ENCODE measurements at places on chromosomes 12 and 14.

GRCh38 chr12:95571369-95571768 lies 20.1 kb upstream of the USP44 start:
- DNase-seq, result no peak

GRCh38 chr12:97131220-97131981 lies 224.3 kb downstream of the NEDD1 start:
- no peak for DNase-seq

GRCh38 chr14:105739331-105740102 lies 213.1 kb downstream of the TMEM121 start:
- DNase-seq, result no peak

DNA sequence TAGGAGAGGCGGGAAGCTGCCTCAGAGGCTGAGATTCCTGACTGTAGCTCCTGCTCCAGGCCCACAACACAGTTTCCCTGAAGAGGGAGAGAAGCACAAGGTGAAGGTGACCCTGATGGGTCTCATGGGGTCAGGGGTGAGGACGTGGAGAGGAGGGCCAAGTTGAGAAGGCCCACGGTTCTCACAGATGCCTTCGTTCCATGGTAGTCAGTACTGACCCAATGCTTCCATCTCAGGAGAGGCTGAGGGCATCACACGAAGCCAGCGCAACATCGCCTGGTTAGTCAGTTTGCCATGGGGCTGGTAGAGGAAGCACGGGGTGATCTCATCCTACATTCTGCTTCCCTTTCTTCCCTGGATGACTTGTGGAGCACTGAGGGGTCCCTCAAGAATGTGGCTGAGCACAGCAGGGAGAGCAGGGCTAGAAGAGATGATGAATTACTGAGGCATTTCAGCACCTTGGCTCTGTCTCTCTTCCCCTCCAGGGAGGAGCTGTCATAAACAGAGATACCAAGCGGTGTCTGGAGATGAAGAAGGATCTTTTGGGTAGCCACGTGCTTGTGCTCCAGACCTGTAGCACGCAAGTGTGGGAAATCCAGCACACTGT lies 51.9 kb downstream of the GALNT8 start:
- DNase-seq, result no peak

- no peak for DNase-seq
Measured at GRCh38 chr14:102975662-102976061, 53.2 kb downstream of the AMN start.

- DNase-seq, result no peak
Measured at GRCh38 chr14:53151523-53152183, 1.5 kb downstream of the DDHD1 start.

GRCh38 chr12:130992979-130993538 lies 39.4 kb downstream of the ADGRD1 start:
- no peak for DNase-seq

DNA sequence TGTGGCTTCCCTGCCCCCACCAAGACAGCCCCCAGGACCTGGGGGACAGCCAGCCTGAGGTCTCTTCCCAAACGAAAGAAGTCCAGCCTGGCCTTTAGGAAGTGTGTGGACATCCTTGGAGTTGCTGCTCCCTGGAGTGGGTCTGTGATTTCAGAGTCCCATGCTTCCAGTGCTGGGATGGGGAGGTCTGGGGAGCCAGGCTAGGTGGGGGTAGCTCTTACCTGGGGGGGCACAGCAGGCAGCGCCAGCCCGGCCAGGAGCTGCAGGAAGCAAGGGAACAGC lies 509 bp downstream of the PGF start:
- DNase-seq, result no peak

- no peak for DNase-seq
Measured at GRCh38 chr14:96920023-96920422, 122.8 kb downstream of the VRK1 start.

GRCh38 chr12:20260851-20261250 lies 107.5 kb upstream of the PDE3A start:
- DNase-seq, result peak; percentile 4

DNA sequence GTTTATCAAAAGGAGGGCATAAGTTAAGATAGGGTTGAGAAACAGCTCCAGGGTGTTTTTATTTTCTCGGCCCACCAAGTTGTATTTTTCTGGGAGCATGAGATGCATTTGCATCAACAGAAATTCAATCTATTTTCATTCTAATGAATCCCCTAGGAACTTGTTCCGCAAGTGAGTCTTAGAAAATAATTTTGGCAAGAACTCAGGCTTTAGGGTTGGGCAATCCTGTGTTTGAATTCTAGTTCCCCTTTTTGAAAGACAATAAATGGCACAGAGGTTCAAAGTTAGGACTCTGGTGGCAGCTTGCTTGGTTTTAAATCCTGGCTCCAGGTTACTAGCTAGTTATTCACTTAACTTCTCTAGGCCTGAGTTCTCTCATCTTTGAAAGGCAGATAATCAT lies 23.7 kb downstream of the SLC5A8 start:
- no peak for DNase-seq

- no peak for DNase-seq
Measured at GRCh38 chr14:89140326-89140725, 276.7 kb downstream of the FOXN3 start.

GRCh38 chr14:52791223-52792096 lies at the start of gene GNPNAT1:
Gene GNPNAT1 (minus strand): TSS chr14:52791607. CDS start chr14:52784650, 6,957 bp downstream.
- DNase-seq, result peak; percentile 22

- DNase-seq, result no peak
Measured at GRCh38 chr12:52045794-52046199, 5.4 kb upstream of the NR4A1 start.

DNA sequence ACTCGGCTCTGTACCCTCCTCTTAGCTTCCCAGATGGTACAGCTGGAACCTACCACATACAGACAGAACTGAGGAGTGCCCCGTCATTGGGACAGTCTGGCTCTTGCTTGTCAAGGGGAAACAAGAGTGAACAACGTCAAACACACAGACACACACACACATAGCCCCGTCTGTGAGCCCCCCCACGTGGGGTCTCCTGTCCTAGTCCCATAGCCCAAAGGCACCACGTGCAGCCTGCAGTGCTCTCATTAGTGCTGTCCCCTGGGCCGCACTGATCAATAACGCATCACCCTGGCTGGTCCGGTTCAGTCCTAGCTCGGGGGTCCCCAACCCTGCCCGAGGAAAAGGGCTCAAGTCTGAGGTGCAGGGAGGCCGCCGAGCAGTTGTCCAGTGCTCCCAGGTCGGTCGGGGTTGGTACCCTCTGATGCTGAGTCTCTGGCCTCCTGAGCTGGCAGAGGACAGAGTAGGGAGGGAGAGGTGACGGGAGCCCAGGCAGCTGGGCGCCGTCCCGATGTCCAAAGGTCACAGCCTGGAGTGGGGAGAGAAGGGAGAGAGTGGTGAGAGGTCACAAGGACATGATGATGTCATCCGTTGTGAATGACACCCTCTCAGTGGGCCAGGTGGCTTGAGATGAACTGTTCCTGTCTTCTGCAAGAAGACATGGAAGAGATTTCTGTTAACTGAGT lies 105.4 kb upstream of the NOS1 start:
- no peak for DNase-seq

DNA sequence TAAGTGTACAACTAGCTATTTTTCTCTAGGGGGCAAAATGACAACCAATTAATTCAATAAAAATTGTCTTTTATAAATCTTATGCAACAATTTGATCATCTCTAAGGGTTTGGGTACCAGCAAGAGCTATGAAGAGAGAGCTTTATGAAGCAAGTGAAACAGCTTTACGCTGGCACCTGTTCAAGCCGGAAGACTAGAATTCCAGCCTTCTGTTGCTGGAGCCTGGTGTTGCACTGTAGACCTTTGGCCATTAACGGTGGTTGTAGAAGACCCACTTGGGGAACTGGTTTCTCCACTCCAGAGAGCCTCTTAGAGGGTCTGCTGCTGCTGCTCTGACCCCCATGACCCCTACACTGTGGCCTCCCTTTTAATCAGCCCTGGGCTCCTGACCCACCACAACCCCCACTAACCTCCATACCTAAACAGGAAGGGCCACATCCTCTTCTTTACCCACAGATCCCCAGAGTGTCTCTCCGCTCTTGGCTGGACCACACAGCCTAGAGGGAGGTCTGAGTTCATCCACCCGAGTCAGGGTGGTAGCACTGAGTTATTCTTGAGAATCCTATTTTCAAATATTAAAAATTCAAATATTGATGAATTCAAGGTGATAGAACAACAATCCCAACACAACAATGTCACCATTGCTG lies 54.6 kb upstream of the STON2 start:
- no peak for DNase-seq

DNA sequence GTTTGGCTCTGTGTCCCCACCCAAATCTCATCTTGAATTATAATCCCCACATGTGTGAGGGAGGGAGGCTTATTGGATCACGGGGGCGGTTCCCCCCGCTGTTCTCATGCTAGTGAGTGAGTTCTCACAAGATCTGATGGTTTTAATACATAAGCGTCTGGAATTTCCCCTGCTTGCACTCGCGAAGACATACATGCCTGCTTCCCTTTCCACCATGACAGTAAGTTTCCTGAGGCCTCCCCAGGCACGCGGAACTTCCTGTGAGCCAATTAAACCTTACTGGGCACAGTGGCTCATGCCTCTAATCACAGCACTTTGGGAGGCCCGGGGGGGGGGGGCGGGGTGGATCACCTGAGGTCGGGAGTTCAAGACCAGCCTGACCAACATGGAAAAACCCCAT lies 60.8 kb downstream of the R3HDM2 start:
- DNase-seq, result no peak

GRCh38 chr12:132502882-132503193 lies 12.9 kb downstream of the FBRSL1 start:
- DNase-seq, result no peak

DNA sequence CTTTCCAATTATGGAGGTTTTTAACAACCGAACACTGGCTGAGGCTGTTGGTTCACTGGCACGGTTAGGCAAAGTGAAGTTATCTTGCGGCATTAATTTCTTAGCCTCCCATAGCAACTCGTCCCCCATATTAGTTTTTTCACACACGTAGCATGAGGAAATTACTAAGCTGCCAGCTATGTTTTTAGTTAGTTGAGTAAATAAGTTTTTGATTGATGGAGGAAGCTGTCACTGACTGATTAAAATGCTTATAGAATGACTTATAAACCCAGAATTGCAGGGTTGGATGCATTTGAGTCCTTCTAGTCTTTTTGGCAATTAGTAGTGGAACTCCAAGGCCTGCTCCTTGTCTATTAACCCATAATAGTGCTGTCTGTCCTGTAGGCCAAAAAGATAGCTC lies 97.1 kb downstream of the ALG10 start:
- DNase-seq, result no peak

- DNase-seq, result no peak
Measured at GRCh38 chr12:108530161-108530560, 15.1 kb downstream of the FICD start.
